ENCODE measurements at places on chromosomes 2 and 18.

DNA sequence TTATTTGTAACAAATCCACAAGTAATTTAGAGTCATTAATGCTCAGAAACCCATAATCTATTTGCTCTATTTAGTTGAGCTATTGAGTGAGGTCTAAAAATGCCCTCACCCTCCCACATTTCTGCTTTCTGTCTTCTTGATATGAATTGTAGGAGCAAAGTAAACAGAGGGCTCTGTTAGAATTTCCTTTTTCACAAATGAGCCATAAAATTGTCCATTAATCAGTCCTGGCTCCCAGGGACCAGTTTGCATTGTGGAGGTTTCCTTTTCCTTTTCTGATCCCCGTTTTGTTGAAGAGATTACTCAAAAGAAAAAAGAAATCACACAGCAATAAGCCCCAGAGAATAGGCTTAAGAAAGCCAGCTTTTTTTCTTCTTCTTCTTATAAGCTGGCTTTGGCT lies 476.7 kb downstream of the EPHA4 start:
- no peak for DNase-seq

GRCh38 chr2:38600921-38601455 lies 1.7 kb downstream of the HNRNPLL start:
- no peak for DNase-seq

DNA sequence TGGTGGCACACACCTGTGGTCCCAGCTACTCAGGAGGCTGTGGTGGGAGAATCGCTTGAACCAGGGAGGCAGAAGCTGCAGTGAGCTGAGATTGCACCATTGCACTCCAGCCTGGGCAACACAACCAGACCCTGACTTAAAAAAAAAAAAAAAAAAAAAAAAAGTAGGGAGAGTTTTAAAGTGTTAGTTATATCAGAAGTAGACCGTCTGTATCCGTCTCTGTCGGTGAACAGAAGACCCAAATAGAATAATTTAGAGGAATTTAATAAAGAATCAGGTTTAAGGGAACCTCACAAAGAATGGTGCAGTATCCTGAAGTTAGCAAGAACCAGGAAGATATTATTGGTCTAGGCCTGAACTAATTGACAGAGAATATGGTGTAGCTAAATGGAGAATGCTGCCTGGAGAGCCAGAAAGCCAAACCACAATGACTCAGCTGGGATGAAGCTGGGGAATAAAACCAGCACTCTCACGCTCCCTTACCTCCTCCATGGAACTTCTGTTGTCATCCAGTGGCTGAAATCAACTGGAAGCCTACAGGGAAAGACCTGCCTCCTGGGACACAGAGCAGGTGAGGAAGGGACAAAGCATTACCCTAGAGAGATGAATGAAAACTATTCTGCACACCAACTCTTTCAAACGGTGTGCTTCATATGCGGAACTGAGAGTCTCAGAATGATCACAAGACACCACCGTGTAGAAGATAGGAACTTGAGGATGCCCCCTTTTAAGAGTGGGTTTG lies 39.1 kb upstream of the PLEKHM3 start:
- DNase-seq, result no peak

DNA sequence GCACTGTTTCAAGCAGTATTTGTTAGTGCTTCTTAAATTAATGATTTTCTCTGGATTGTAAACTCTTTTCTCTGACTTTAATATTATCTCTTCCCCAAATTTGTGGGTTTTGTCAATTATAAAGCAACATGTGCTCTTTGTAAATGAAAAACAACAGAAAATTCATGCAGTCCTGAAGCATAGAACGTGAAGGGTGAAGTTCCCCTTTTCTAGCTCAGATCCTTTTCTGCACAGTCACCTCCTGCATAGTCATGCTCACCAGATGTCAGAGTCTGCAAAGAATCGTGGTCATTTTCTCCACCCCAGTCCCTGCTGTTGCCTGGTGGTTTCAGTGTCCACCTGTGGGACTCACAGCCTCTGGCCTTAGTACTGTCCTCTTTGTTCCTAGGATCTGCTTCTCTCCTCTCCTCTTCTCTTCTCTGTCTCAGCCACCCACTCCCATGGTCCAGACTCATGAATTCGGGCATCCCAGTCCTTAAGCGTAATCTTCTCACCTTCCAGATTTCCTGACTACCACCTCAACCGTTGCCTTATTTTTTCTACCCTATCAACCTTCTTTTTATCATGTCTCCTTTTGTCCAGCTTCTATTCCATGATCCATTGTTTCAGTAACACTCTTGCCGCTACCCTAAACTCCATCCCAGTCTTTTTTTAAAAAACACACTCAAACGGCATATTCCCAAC lies 229.1 kb downstream of the RTP5 start:
- DNase-seq, result no peak

GRCh38 chr2:136239079-136239685 lies 121.2 kb upstream of the CXCR4 start:
- DNase-seq, result no peak

DNA sequence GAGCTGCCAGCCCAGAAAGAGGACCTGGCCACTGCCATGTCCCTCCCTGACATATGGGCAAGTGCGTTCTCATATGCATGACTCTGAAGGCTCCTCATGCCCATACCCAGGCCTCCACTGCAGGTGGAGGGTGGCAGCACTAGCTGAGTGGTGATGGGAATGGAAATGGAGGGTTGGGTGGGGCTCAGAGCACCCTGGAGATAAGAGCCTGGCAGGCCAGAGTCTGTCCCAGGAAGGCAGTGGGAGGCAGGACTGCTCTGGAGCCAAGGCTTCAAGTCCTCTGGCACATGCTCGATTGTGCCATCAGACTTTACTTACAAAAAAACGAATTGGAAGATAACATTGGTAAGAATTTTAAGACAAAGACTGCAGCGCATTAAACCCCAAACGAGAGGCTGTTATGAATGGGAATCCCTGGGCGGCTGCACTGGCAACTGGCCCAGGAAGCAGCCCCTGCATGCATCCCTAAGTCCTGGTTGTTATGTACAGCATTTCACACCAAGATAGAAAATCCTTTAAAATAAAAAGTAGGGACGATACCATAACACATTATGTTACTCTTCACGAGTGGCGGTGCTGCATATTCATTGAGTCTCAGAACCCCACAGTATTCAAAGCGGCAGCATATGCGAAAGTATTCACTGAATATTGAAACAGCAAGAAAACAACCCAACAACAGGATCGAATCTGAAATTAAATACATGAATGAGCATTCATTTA lies 81.7 kb upstream of the FAM98A start:
- no peak for DNase-seq

GRCh38 chr18:69172046-69172445 lies 228.6 kb upstream of the DOK6 start:
- DNase-seq, result no peak

All from right lung (tissue), 10 donors.